Foreskin keratinocyte (primary cell): ENCODE measurements at places on chromosomes 5 and 9. TPM values are rescaled to one million over a fixed set of nuclear protein-coding genes. Genes with fewer than 3 reads are reported as not detected.

NUTM2G gene
- not detected in 2 replicates for polyA plus RNA-seq

DBH gene
- not detected in 2 replicates for polyA plus RNA-seq

DIPK1B gene
- polyA plus RNA-seq: 0.18 and 0.19 TPM in 2 replicates

DNA sequence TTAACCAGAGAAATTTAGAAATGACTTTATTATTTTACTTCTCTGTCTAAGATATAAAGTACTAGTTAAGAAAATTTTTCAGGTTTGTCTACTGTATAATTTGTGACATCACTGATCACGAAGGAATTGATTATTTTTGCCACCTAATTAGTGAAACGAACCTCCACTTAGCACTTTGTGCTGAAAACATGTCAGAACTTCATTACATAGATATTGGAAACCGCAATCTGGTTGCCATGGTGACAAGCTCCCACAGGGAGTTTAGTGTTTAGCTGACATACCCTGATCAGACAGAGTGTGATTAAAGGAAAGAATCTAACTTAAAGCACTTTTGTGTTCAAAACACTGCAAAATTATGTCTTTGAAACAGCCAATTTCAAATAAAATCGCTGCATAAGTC is 668.4 kb upstream of the CCNG1 start:
- no peak for DNase-seq

DNA sequence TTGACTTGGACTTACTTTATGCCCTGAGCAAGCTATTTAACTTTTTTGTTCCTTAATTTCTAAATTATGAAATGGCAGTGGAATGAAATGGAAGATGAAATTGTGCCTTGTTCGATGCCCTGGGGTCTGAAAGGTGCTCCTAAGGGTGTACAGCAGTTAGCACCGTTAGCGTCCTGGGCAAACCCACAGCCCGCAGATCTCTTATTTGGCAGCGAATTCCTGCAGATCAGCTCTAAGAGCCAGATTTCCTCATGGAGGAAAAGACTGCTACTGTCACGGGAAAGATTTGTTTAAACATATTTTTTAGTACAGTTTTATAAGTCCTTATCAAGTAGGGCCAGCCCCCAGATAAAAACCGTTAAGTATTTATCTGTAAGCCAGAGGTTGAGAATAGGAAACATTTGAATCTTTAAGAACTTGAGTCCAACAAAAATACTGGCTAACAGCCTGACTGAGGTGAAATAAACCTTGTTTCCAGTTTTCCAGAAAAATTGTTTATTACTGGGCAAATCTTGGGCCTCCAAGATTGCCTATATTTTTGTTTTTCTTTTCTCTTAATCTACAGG is 216.5 kb upstream of the DMRT1 start:
- no peak for DNase-seq

DNA sequence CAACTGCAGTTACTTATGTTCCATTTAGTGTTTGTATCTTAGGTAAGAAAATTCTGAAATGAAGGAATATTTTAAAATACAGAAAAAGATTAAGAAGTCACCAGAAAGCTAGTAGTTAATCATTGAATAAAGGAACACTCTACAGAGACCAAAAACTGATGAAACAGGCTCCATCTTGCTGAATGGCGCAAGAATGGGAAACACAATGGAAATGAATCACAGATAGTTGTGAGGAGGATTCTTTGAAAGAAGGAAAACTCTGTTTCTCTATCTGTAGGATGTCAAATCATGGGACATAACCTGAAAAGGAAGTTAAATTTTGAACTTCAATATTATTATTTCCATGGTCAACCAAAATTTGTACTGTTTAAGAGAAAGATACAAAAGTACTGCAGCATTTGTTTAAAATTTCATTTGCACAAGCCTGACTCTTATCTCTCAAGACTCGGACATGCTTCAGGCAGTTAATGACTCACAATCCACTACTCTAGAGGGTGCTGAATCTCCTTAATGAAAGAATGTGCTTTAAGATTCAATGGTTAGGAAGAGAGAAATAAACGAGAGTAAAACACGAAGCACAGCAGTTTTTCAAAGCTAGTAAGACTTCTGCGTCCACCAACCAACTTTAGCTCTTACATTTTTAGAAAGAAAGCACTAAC is 1064.4 kb upstream of the DMAC1 start:
- DNase-seq: peak; percentile 33

DNA sequence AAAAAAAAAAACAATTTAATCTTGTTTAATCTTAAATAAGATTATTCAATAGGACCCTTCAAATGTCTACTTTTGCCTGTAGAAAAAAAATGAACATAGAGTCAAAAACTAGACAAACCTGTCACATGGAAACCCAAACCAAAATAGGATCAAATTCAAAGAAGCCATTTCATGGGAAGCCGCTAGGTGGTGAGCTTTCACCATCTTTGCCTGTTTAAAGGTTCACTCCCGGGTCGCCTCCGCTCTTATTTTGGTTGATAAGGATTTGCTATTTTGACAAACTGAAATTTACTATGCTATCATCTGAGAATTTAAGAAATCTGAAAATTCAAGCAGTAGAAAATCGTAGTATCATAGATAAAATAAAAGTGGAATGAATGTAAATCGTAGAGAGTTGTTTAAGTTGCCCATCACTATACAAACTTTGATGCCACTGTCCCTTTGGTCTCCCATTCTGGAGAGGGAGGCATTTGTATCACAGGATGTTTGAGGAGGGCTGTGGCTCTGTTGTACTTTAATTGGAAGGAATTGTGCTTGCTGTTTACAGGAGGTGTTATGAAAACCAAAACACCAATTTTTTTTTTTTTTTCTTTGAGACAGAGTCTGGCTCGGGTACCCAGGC is 43.5 kb upstream of the DNAH5 start:
- DNase-seq: no peak

- DNase-seq: peak; percentile 85
Observed at GRCh38 chr5:144072518-144072927, 97.9 kb downstream of the YIPF5 start.

- peak; percentile 94 for DNase-seq
Observed at GRCh38 chr5:91058575-91058974, 324.5 kb downstream of the ARRDC3 start.

DNA sequence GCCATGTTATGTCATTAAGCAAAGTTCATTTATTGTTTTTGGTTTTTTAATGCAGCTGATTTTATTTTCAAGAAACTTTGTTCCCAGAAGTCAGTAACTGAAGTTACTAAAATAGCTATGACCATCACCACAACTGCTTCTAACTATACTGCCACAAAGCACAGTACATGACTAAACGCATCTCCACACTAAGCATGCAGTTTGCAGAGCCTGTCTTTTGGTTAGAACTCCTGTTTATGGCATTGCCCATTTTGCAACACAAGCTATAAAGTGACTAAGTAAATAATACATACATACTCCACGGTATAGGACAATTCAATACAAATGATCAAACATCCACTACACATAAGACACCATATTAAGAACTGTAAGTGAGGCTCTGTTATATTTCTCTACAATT is 109.7 kb downstream of the MLLT3 start:
- peak; percentile 24 for DNase-seq
